ENCODE measurements at places on chromosomes 1 and 21.

GRCh38 chr1:117301901-117302300, 65.3 kb upstream of the MAN1A2 start:
- DNase-seq, result no peak

DNA sequence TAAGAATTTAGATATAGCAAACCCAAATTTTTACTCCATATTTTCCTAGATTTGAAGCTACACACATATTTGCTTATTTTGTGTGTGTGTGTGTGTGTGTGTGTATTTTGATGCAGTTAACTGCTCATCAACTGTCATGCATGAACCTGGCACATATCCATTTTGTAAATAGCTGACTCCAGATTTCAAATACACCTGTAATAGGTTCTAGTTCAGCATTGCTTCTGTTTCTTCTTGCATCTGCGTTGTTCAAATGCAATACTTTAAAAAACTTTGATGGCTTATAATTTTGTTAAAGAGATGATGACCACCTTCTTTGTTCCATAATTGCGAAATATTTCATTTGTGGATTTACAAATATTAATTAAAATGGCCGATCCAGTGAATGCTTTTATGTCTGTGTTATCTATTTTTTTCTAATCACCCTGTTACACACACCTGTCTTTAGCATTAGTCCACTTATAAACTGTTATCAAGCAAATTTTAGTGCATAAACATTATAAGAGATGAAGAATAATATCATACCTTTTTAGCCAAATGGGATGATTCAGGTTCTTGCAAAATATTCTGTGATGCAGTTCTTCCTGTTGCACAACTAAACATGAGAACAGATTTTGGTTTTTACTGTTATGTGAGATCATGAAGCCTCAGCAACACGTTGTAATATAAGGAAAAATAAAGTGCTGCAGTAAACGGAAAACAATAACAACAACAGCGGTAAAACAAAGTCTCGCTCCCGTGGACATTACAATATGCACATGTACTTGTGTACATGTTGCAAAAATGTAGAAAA, 12.7 kb upstream of the S100A11 start:
- no peak for DNase-seq

- DNase-seq, result no peak
Observed at GRCh38 chr1:229669333-229669732, 43.3 kb downstream of the URB2 start.

- no peak for DNase-seq
Observed at GRCh38 chr1:157286646-157287420, 148.6 kb upstream of the ETV3 start.

DNA sequence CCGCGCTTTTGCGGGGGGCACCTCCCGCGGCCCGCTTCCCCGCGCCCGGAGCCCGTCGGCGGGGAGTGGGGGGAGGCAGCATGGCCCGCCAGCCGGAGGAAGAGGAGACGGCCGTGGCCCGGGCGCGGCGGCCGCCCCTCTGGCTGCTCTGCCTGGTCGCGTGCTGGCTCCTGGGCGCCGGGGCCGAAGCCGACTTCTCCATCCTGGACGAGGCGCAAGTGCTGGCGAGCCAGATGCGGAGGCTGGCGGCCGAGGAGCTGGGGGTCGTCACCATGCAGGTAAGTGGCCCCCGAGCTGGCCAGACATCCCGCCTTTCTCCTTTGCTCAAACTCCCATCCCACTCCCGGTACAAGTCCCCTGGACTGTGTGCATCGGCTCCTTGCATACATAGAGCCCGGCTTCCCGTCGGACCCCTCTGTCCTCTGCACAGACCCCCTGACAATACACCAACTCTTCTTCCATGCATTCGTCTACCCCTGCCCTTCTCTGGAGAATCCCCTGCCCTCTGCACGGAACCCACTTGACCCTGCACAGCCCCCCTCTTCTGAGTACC, 812 bp downstream of the CACHD1 start:
- DNase-seq, result peak; percentile 78

GRCh38 chr1:5680600-5680999, 311.6 kb downstream of the NPHP4 start:
- DNase-seq, result peak; percentile 26

GRCh38 chr1:95311014-95311413, 77.0 kb downstream of the RWDD3 start:
- no peak for DNase-seq

DNA sequence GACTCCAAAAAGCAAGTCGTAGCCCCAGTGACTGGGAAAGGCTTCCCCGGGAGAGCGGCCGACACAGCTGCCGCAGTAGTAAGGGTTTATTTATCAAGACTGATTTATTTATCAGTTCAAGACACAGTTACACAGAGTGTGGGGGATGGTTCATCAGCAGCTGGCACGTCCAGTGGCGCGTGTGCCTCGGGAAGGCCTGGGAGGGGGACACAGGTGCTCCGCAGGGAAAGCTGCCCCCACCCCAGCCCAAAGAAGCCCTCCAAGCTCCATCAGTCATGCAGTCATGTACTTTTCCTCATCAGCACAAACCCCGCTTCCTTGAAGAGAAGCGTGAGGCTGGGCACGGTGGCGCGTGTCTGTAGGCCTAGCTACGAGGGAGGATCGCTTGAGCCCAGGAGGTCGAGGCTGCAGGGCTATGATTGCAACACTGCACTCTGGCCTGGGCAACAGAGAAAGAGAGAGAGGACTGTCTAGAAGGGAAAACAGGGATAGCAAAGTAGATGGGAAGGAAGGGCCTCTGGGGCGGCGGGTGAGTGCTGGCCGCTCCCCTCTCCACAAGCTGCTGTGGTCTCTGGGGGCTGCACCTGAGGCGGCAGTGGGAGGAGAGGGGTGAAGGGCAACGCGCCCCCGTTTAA, 53.2 kb downstream of the PRKCZ start:
- no peak for DNase-seq

DNA sequence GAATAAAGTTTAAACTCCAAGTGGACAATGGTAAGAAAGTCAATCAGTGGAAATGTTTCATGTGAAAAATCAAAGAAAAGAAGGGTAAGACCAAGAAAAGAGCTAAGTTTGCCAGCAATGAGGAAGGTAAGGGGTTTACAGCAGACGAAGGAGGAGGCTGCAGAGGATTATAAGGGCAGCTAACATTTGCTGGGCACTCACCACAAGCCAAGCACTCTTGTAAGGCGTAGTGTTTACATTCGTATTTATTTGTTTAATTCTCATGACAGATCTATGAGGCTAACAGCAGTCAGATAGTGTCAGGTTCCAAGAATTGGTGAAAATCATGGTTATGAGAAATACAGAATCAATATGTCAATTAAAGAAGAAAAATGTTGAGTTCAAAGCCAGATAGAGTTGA, 75.2 kb upstream of the NGF start:
- DNase-seq, result no peak

DNA sequence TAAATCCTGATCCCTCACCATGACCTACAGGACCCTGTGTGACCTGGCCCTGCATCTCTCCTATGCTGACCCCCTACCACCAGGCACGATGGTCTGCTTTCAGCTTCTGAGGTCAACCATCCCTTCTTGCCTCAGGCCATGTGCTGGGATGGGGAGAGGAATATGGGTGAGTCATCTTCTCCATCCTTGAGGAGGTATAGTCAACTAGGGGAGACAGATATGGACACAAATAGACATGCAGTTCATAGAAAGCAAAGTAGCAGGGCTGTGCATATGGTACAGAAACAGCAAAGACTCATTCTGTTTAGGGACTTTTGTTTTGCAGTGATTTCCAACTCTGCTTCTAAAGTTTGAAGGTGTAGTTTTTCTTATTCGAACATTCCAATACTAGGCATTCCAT, 250.8 kb upstream of the FGGY start:
- no peak for DNase-seq

DNA sequence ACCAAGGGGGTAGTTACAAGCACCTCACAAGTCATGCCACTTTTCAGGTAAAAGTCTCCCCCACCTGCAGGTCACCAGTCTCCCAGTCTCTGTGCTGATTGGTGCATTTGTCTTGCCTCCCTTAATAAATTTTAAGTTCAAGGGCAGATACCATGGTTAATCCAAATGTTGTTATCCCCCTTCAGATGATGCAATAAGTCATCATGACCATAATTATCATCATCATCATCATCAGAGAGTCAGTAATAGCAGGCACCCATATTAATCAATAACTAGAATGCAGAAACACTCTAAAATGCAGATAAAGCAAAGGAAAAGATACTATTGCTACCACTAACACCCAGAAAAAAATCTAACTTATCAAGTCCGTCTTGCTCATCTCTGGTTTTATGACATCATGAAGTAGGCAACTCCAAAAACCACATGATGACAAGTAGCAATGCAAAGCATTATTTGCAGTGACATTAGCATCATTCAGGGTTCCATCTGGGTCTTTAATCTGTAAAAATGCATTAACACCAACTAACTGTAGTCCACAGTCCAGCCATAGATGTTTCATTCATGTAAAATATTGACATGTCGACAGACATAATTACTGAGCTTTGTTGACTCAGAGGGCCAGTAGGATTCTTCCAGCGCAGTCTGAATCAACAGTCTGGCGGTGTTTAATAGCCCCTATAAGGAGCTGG, 492.0 kb upstream of the RUNX1 start:
- DNase-seq, result no peak

DNA sequence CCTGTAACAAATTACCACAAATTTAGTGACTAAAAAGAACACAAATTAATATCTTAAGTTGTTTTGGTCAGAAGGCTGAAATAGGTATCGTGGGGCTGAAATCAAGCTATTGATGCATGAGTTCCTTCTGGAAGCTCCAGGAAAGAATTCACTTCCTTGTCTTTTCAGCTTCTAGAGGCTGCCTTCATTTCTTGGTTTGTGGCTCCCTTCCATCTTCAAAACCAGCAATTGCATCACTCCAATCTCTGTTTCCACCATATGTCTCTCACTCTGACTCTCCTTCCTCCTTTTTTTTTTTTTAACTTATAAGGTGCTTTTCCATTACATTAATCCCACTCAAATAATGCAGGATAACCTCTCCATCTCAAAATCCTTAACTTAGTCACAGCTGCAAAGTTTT, 78.4 kb downstream of the OLFM3 start:
- no peak for DNase-seq

DNA sequence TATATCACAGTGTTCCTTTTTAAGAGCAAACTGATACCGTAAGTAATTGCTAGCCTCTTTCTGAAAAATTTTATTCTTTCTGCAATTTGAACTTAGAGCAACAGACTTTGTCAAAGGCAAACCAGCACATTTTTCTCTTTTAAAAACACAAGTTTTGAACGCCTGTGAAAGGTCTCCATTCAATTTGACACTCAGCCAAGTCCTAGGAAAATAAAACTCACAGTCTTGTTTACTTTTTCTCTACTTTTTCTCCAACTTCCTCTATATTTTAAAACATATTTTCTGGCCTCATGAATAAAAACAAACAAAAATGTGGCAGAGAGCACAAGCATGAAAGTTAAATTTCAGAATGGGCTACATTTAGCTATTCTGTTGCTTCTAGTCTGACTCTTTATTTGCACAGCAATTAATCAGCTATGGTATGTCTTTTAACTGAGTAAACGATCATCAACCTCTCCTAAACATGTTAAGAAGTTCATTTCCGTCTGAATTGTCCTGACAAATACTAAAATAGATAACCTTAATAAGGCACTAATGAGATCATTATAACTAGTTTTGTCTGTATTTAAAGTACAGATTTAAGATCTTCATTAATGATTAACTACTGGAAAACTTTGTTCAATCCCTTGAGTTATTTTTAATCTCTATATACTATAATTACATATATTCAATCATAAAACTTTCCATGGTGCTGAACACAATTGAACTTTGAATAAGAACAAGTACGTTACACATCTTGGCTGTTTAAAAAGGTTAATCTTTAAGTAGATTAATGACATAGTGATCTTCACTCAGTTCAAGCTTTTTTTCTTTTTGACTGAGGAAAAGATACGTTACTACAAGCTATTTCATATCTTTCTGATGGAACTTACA, 550.6 kb downstream of the PTBP2 start:
- no peak for DNase-seq

DNA sequence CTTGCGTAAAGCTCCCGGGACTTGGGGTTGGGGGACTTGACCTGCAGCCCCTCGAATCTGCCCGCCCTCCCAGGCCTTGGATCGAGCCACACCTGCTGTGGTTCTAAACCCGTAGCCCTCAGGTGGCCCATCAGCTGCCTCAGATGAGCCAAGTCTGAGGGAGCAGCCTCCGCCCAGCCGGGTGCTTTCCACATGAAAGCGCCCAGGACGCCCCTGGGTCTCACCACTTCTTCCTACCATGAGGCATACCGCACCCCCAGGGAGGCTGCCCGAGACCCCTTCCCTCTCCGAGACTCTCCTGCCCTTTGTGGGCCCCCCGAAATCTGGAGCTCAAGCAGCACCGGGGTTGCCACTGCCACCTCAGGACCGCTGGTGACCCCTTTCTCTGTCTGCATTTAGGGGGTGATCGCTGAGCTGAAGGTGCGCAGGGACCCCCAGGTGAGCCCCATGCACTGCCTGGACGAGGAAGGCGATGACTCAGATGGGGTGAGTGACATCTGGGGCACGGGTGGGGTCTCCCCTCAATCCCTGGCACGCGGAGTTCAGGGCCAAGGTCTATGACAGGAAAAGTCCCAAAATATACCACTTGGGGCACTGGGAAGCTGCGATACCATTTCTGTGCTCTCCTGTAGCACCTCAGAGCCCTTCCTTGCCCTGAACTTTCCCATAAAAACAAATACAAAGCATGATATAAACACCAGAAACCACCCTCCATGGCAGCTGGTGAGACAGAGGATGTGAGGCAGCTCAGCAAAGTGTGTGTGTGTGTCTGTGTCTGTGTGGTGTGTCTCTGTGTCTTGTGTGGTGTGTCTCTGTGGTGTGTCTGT, 68.5 kb downstream of the SLC19A1 start:
- no peak for DNase-seq

GRCh38 chr21:33890187-33890586, 25.4 kb downstream of the ATP5PO start:
- no peak for DNase-seq

GRCh38 chr1:201310251-201310985, 27.1 kb downstream of the PKP1 start:
- no peak for DNase-seq

GRCh38 chr21:25764065-25764464, 29.3 kb downstream of the GABPA start:
- DNase-seq, result no peak

GRCh38 chr1:96236156-96236739, 485.3 kb upstream of the PTBP2 start:
- DNase-seq, result no peak

GRCh38 chr1:94865360-94865759, 45.2 kb downstream of the SLC44A3 start:
- DNase-seq, result no peak

- DNase-seq, result no peak
Observed at GRCh38 chr1:23558872-23559135, 497 bp downstream of the ID3 start.

- no peak for DNase-seq
Observed at GRCh38 chr1:24294228-24294672, 24.9 kb upstream of the GRHL3 start.

GRCh38 chr1:64921771-64922170, 44.6 kb downstream of the JAK1 start:
- no peak for DNase-seq
